Activated CD4-positive, alpha-beta T cell treated with anti-CD3 and anti-CD28 coated beads, Interleukin-2, amount 50 U/mL, for 48 hours (primary cell): ENCODE measurements at places on chromosomes 11 and 22.

GRCh38 chr11:2513441-2513840 is 68.6 kb downstream of the KCNQ1 start:
- no peak for DNase-seq

DNA sequence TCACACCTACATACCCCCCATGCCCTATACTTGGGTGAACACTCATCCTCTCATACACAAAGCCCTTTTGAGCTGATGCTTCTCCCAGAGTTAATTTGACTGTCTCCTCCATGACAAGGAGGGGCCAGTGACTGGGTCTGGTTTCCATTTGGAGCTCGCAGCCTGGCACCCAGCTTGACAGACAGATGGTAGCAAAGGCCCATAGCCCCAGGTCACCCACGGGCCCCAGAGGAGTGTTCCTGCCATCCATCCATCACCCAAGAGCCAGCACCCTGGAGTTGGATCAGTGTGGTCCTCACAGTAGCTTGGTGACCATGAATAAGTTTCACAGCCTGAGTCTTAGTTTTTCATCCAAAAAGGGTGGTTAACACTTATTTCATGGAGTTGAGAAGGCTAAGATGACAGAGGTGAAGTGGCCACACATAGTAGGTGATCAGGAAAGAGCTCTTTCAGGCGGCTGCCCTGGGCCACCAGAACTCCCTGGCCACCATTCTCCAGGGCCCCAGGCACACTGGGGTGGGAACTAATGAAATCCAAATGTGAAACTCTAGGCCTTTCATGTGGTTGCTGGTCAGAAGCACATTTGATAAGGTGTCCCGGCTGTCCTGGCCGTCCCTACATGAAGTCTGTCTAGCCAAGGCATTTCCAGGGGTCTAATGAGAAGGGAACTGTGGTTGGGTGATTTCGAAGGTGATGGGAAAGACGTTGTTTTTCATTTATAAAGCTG is 42.4 kb downstream of the LIF start:
- no peak for DNase-seq

GRCh38 chr11:71936825-71937224 is 8.0 kb downstream of the RNF121 start:
- no peak for DNase-seq

GRCh38 chr11:69655479-69656428 is 14.8 kb downstream of the CCND1 start:
- DNase-seq: no peak

DNA sequence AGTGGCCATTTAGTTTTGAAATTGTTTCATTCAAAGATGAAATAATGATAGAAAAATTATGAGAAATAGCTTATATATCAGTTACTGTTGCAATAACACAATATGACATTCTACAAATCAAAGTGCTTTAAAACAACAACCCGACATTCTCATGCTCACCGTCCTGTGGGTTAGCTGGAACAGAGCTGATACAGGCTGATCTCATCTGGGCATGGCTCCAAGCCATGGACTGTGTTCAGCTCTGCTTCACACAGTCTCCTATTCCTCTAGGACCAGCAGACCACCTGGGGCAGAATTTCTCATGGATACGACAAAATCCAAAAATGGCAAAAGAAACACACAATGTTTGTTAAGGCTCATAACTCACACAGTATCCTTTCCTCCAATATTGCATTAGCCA is 178.6 kb downstream of the CNTN5 start:
- no peak for DNase-seq

- no peak for DNase-seq
Measured at GRCh38 chr11:120211522-120212258, 858 bp downstream of the OAF start.

DNA sequence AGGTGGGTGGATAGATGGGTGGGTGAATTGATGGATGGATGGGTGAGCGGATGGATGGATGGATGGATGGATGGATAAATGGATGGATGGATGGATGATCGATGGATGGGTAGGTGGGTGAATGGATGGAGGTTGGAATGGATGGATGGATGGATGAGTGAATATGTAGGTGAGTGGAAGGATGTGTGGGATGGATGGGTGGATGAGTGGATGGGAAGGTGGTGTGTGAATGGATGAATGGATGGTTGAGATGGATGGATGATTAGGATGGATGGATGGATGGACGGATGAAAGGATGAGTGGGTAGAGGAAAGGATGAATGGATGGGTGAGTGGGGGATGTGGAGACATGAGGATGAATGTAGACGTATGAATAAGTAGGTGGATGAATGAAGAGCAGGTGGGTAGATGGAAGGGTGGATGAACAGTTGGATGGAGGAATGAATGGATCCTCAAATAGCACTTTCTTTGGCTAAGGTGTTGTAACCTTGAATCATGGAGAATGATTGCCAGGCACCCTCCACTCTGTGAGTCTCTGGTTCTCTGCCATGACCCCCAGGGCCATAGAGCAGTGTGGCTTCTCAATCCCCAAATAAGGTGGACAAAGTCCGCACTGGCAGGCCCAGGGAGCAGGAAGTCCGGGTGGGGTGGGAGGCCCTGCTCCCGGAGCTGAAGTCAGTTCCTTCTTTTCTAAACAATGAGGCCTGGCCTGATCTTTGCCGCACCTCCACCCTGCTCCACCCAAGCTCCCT is 36.9 kb downstream of the IGF2 start:
- no peak for DNase-seq

DNA sequence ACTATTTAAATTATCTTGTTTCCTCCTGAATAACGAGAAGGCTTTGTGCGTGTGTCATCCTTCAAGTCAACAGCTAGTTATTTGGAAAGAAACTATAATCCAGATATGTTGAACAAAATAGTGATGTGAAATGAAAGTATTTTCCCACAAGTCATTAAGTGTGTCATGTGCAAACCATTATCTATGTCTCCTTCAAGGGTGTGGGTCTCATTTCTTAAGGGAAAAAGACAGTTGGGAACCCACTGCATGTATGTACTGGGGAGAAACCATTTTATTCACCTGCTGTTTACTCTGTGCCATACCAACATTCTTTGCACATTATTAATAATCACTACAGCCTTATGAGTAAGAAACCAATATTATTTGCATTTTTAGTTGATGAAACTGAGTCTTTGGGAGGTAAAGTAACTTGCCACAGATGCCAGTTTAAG is 145.3 kb upstream of the CTSC start:
- DNase-seq: no peak
